ENCODE measurements at places on chromosomes 16 and 17.

DNA sequence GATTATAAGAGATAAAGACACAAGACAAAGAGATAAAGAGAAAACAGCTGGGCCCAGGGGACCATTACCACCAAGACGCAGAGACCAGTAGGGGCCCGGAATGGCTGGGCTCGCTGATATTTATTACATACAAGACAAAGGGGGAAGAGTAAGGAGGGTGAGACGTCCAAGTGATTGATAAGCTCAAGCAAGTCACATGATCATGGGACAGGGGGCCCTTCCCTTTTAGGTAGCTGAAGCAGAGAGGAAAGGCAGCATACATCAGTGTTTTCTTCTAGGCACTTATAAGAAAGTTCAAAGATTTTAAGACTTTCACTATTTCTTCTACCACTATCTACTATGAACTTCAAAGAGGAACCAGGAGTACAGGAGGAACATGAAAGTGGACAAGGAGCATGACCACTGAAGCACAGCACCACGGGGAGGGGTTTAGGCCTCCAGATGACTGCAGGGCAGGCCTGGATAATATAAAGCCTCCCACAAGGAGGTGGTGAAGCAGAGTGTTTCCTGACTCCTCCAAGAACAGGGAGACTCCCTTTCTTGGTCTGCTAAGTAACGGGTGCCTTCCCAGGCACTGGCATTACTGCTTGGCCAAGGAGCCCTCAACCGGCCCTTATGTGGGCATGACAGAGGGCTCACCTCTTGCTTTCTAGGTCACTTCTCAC lies 63.9 kb upstream of the ARL4D start:
- DNase-seq, result no peak

DNA sequence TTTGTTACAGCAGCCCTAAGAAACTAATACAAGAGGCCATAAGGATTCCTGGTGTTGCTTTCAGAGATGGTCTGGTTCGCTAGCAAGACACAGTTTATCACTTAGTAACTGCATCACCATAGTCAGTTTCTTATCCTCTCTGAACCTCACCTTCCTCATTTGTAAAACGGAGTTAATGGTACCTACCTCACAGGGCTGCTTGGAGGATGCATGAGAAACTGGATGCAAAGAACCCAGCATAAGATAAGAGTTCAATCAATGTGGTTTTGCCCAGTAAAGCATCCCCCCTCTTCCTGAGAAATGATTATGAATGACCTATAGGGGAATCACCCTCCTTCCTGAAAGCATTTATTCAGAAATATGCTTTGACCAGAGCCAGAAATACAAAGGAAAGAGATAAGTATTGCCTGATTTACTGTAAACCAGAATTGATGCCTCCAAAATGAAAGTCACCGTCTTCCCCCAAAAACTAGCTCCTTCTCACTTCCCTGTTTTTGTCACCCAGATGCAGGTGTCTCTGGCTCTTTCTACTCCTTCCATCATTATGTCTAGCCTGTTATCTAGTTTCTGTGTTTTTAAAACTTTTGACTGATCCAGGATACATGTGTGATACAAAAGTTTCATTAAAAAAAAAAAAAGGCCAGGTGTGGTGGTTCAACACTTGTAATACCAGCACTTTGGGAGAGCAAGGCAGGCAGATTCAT lies 2.8 kb upstream of the TEFM start:
- DNase-seq, result no peak

- DNase-seq, result no peak
Measured at GRCh38 chr17:67218385-67218950, 26.5 kb downstream of the HELZ start.

DNA sequence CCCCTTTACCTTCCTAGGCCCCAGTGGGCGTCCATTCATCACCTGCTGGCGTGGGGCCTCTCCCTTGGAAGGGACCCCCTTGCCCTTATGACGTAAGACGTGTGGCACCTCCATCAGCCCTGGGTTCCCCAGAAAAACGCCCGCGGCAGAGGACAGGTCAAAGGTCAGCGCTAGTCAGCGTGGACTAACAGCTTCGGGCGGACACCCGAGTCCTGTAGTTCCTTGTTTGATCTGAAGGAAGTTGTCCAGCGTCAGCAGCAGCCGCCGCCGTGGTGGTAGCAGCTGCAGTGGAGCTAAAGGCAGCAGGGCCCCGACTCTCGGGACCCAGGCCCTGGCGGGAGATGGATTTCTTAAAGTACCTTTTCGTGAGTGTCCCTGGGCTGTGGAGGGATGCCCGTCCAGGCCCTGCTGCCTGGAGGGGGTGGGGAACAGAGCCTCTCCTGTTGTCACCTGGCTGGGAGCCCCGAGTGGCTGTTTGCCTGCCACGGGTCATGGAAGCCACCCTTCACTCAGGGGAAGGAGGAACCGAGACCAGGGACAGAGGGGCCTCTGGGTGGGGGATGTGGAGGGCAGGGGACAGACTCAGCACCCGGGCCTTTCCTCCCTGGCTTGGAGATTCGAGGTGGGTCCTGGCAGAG lies 123.6 kb downstream of the OR1D5 start:
- no peak for DNase-seq

DNA sequence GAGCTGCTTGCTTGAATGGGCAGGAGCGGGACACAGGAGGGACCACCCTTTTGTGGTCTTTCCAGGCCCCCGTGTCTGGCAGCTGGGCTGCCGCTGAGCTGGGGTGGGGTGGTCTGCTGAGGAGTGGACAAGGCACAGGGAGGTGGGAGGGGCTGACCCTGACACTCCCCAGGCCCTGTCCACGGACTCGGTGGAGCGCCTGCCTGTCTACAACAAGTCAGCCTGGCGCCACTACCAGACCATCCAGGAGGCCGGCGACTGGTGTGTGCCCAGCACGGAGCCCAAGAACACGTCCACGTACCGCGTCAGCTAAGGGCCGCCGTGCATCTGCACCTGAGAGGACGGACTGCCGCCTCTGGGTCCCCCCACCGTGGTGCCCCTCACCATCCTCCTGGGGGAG lies 14.6 kb downstream of the PDK2 start:
- DNase-seq, result no peak

DNA sequence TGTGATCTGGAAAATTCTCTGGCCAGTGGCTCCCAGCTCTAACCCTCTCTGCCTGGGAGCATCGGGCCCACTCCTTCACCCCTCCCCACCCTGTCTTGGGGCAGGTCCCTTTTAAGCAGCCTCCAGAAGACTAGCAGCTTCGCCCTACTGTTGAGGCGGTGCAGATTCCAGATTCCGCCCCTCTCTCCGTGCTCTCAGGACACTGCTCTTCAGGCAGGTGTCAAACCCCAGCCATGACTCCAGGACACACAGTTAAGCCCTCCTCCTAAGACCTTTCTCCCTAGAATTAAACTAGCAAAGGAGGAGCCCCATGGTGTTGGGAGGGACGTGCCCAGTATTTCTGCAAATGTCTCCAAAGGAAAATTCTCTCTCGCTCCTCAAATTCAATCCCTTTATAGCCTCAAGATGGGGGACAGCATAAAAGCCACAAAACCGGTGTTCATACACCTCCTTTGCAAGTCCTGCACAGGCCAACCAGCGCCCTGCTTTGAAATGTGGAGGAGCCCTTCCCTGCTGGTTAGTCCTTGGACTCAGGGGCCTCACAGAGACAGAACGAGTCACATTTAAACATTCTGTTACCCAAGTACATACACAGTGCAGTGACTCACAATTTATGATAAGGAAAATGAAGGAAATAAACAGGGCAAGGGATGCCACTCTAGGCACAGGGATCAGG lies 7.2 kb downstream of the LPO start:
- DNase-seq, result no peak

GRCh38 chr17:20072692-20072992 lies 63.5 kb downstream of the SPECC1 start:
- DNase-seq, result no peak

DNA sequence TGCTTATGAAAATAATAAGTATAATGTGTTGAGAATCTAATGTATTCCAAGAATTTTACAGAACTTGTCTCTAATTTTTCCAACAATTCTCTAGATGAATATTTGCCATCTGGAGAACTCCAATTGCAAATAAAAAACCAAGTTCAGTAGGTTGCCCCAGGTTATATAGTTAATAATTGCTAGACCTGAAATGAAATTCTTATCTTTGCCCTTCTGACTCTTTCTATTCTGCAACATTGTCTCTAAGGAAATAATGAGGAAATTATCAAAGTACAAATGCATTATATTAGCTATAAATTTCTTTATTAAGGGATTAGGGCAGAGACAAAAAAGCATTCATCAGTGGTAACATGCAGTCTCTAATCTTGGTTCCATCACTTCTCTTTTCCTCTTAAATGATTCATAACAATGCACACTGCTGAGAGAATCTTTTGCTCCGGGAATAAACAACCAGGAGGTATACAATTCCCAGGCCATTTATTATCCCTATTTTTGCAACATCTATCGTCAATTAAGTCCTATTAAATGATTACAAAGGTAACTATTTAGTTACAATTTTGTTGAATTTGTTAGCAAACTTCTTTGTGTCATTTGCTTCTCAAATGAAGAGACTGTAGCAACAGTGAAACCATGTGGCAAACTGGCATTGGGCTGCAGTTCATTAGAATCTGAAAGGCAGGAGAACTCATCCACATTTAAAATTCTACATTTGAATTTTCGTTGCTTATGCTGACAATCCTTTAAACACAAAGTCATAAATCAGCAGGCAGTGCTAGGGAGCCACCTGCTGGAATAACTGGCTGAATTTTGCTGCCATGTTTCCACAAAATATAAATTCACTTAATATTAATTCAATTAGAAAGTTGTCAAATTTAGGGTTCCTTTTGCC lies 349.6 kb downstream of the KIF2B start:
- no peak for DNase-seq

- no peak for DNase-seq
Measured at GRCh38 chr16:82755570-82756282, 129.0 kb downstream of the CDH13 start.

DNA sequence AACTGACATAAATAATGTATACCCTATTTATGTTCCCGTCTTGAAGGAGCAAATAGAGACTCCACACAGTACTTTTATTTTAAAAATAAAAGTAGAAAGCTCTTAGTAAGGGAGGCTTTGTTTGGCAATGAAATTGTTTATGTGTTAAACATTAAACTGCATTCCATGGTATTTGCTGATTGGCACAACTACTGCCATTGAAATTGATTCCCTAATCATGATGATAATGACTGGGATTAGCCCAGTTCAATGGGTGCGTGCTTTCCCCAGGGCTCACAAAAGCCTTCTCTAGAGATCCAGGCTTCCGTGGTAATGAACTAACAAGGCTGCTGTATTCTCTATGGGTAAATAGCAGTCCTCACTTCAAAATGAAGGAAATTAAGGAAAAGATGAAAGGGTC lies 67.5 kb downstream of the GPRC5B start:
- no peak for DNase-seq

DNA sequence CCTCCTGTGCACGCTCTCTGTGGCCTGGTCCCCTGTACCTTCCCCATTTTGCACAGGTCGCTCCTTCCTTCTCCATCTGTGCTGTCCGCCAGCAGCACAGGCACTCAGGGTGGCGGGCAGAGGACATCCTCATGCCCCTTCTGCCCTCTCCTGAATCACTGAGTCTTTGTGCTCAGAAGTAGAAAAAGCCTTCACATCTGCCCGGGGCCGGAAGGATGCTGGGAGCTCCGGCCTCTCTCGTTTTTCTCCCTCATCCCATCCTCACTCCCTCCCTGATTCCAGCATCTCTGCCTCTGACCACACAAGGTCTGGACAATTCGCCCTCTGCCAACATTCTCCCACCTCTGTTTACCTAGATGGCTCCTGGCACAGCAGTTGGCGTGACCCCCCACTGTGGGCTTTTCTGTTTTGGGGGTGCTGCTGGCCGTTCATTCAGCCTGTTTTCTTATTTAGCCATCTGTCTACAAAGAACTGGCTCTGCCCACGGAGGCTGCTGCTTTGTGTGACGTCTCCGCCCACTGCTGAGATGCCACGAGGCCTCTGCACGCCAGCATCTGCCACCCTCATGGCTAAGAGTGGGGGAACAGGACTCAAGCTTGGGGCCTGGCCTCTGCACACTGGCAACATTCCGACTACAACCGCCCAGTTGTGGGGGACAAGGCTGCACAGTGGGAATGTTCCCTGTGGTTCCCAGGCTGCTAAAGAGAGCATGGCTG lies 36.7 kb downstream of the SEC14L5 start:
- no peak for DNase-seq

GRCh38 chr16:30697264-30698138 lies 1.5 kb upstream of the SRCAP start:
- DNase-seq, result no peak

- DNase-seq, result no peak
Measured at GRCh38 chr17:66810951-66811682, 23.8 kb upstream of the CACNG5 start.

DNA sequence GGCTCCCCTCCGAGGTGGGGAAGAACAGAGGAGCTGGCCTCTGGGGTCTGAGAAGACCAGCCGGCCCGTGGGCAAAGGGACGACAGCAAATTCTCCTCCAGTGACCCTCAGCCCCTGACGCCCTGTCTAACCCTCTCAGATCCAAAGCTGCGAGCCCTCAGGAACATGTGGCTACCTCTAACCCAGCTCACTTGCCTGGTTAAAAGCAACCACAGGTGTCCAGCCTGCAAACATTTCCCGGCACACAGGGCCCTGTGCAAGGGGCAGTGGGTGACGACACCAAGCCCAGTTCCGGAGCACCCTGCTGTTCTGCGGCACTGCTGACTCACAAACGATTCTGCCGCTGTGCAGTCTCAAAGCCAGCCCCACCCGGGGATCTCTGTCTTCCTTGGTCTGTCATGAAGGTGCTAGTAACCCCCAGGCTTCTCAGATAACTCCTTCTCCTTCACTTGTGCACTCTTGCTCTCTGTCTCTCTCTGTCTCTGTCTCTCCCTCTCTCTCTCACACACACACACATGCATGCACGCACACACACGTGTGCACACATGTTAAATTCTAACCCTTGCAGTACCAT lies 23.0 kb downstream of the WNT3 start:
- DNase-seq, result no peak

DNA sequence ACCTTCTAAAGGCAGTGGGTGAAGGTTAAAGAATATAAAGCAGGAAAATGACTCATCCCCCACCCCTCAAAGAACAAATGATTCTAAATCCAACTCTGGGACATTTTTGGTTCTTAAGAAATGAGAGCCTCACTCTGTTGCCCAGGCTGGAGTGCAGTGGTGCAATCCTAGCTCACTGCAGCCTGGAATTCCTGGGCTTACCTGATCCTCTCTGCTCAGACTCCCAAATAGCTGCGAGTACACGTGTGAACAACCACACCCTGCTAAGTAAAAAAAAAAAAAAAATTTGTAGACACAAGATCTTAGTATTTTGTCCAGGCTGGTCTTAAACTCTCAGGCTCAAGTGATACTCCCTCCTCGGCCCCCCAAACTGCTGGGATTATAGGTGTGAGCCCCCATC lies 298.8 kb upstream of the MAF start:
- DNase-seq, result no peak

GRCh38 chr17:15264542-15264941 lies 584 bp downstream of the PMP22 start:
- no peak for DNase-seq

DNA sequence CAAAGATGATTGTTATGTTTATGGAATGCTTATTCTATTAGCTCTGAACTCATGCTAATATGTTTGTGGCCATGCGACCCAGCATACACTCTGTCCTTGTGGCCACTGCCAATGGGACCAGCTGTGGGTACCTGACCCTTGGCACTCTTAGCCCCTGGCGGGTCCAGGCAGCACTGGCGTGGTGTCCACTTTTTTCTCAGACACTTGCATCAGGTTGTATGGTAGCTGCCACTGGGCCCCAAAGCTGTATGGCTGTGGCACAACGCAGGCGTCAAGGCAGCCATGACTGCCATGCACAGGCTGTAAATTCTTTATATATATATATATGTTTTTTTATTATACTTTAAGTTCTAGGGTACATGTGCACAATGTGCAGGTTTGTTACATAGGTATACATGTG lies 12.2 kb upstream of the WNT9B start:
- DNase-seq, result no peak
